Posterior cingulate gyrus (tissue), 11 donors: ENCODE measurements at places on chromosomes 6 and 20.

- no peak for DNase-seq
Observed at GRCh38 chr6:142087950-142088857, 44.5 kb upstream of the GJE1 start.

DNA sequence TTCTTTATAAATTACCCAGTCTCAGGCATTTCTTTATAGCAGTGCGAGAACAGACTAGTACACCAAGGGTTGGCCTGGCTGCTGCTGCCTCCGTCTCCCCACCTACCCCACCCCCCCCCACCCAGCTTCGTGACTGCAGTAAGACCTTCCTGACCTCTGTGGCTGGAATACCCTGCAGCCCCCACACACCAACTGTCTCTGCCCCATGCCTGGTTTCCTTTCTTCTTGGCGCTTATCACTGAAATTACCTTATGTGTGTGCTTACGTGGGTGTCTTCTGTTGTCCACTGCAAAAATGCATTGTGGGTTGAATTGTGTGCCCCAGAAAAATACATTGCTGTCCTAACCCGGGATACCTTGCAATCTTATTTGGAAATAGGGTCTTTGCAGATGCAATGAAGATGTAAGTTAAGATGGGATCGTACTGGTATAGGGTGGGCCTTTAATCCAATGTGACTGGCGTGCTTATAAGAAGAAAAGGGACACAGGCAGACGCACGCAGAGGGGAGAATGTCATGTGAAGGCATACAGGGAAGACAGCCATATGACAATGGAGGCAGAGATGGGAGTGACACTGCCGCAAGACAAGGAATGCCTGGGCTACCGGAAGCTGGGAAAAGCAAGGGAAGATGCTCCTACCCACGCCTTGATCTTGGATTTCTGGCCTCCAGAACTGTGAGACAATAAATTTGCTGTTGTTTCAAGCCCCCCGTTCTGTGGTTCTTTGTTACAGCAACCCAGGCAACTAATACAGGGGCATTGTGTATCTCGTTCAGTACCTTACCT, 15.4 kb downstream of the SYNJ2 start:
- peak; percentile 9 for DNase-seq

DNA sequence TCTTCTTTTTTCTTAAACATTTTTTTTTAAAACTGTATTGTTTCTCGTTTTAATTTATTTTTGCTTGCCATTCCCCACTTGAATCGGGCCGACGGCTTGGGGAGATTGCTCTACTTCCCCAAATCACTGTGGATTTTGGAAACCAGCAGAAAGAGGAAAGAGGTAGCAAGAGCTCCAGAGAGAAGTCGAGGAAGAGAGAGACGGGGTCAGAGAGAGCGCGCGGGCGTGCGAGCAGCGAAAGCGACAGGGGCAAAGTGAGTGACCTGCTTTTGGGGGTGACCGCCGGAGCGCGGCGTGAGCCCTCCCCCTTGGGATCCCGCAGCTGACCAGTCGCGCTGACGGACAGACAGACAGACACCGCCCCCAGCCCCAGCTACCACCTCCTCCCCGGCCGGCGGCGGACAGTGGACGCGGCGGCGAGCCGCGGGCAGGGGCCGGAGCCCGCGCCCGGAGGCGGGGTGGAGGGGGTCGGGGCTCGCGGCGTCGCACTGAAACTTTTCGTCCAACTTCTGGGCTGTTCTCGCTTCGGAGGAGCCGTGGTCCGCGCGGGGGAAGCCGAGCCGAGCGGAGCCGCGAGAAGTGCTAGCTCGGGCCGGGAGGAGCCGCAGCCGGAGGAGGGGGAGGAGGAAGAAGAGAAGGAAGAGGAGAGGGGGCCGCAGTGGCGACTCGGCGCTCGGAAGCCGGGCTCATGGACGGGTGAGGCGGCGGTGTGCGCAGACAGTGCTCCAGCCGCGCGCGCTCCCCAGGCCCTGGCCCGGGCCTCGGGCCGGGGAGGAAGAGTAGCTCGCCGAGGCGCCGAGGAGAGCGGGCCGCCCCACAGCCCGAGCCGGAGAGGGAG, 580 bp downstream of the VEGFA start:
- peak; percentile 47 for DNase-seq

DNA sequence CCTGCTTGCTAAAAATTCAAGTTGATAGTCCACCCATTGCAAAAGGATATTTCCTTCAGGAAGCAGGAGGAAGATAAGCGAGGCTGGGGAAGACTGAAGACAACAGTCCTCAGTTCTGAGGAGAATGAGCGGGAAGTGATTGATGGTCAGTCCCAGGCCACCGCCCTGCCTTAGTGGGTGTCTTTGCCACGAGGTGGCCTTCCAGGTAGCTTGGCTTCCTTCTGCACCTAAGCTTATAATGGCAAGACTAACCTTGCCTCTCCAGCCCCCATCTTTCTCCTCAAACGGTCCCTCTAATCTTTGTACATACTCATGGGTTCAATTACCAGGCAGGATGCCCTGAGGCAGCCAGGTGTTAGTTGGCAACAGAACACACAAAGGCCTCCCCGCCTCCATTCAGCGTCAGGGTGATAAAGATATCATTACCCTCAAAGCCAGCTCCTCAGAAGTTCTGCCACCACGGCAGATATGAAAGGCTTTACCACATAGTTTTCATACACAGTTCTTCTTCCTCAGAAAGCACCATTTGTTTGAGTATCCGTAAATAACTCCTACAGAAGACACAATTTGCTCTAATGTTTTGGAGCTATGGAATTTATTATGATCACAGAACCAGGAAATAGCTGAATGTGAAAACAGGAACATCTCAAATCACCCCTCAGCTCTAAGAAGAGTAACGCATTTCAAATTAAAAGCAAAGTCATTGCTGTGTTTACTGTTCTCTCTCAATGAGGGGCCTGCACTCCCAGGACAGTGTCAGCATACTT, 249.4 kb downstream of the ATXN1 start:
- DNase-seq, result no peak

- peak; percentile 62 for DNase-seq
Observed at GRCh38 chr20:25058051-25058846, at the start of gene ACSS1. ACSS1 (minus strand) TSS chr20:25058139; CDS start chr20:25058102, 37 bp downstream.

GRCh38 chr6:147759093-147759492, 250.6 kb downstream of the SAMD5 start:
- DNase-seq, result no peak

DNA sequence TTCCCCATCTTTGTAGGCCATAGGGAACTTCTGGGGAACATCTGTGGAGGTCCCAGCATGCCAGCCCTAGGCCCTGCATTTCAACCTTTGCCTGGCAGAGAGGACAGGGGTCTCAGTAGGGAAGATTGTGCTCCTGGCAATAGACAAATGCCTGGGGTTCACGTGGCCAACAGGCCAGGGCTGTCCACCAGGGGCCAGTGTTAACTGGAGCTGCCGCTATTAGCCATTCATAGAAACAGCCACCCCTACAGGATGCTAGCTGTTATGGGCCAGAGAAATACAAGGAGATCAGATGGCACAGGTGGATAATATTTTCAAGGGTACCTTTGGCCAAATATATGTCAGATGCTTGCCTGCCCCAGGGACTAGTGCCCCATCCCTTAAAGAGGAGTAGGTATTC, 932.9 kb downstream of the QKI start:
- no peak for DNase-seq

DNA sequence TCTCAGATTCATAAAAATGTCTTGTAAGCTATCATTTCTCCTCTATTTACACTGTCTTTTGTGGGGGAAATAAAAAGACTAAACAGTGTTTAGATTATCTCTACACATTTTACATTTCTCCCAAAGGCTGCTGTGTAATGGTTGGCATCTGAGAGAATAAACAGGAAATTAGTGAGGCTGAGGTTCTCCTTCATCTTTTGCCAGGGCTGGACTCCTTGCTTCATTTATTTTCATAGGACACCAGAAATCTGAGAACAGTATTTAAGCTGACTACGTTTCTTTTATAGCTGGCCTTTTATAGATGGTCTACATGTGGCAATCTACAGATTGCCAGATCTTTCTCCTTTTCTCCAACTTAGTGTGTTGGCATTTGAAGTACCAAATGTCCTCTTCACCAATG, 41.5 kb downstream of the PLCB4 start:
- DNase-seq, result no peak

- DNase-seq, result no peak
Observed at GRCh38 chr6:95143408-95144180, 433.7 kb upstream of the MANEA start.

GRCh38 chr6:23087471-23087870, 518.1 kb downstream of the HDGFL1 start:
- DNase-seq, result no peak

DNA sequence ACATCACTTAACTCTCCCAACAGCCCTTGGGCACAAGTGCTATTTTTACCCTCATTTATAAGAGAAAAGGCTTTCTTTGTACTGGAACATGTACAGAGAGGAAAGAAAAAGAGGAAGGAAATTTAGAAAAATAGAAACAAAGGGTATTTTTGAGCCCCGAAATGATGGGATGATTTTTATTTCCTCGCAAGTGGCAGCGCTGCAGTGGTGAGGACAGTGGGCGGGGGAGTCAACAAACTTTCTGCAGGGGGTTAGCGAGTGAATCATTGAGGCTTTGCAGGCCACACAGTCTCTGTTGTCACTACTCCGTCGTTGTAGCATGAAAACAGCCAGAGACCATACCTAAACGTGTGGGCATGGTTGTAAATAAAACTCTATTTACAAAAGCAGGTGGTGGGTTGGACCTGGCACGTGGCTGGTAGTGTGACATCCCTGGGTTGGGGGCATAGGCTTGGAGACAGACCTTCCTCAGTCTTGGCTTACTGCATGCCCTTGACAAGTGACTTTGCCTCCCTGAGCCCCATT, 25.5 kb upstream of the OCSTAMP start:
- DNase-seq, result no peak

DNA sequence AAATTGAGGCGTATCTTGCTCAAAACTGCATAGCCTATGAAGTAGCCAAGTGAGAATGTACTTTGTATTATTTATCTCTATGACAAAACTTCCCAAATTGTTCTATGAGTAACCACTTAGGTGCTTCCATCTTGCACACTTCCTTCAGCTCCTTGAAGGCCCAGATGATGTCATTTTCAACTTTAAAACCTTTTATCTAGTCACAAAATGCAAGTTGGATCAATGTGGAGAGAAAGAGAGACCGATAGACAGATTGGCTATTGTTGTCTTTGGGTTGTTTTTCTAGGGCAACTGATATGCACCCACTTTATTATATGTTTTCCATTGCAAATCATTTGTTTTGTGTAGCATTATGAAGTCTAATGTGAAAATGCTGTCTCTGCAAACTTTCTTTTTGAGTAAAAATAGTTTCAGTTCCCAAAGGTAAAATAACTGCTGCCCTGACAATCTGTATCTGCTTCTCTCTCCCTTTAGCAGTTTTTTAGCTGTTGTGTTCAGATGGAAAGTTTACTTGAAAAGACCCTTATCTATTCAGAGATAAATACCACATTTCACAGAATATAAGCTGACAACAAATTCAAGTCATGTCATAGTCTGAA, 73.7 kb upstream of the CITED2 start:
- DNase-seq, result no peak

DNA sequence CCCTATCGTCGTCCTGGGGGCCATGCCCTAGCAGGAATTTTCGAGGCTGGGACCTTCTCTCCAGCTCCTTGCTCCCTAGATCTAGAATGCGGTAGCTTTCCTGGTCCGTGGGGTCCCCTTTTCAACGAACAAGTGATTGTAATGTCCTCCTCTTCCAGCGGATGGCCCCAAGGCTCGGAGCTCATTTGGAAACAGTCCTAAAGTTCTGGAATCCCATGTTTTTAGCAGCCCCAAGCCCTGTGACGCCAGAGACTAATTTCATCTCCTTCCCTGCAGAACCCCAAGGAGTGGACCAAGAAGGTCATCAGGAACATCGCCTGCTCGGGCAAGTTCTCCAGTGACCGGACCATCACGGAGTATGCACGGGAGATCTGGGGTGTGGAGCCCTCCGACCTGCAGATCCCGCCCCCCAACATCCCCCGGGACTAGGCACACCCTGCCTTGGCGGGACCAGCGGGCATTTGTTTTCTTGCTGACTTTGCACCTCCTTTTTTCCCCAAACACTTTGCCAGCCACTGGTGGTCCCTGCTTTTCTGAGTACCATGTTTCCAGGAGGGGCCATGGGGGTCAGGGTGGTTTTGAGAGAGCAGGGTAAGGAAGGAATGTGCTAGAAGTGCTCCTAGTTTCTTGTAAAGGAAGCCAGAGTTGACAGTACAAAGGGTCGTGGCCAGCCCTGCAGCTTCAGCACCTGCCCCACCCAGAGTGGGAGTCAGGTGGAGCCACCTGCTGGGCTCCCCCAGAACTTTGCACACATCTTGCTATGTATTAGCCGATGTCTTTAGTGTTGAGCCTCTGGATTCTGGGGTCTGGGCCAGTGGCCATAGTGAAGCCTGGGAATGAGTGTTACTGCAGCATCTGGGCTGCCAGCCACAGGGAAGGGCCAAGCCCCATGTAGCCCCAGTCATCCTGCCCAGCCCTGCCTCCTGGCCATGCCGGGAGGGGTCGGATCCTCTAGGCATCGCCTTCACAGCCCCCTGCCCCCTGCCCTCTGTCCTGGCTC, 48.5 kb downstream of the PYGB start:
- DNase-seq, result no peak

GRCh38 chr6:91213229-91213901, 626.5 kb upstream of the MAP3K7 start:
- DNase-seq, result no peak

GRCh38 chr6:139402876-139403386, 28.5 kb upstream of the CITED2 start:
- no peak for DNase-seq

DNA sequence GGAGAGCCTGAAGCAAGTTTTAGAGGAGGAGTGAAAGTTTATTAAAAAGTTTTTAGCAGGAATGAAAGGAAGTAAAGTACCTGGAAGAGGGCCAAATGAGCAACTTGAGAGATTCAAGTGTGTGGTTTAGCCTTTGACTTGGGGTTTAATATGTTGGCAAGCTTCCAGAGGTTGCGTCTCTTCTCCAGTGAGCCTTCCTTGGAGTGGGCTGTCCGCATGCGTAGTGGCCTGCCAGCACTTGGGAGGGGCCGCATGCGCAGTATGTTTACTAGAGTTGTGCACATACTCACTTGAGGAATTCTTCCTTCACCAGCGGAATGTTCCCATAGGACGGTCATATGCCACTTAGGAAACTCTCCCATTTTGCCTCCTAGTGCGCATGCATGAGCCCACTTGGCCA, 235.2 kb downstream of the ALDH8A1 start:
- DNase-seq, result no peak

DNA sequence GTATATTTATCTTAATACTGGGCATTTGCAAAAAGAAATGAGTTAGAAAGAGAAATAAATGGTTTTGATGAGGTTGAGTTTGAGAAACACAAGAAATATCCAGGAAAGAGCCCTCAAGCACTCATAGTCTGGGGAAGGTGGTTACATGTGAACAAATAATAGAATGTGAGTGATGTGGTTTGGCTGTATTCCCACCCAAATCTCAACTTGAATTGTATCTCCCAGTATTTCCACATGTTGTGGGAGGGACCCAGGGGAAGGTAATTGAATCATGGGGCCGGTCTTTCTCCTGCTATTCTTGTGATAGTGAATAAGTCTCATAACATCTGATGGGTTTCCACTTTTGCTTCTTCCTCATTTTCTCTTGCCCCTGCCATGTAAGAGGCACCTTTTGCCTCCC, 334.1 kb downstream of the COL12A1 start:
- DNase-seq, result no peak

DNA sequence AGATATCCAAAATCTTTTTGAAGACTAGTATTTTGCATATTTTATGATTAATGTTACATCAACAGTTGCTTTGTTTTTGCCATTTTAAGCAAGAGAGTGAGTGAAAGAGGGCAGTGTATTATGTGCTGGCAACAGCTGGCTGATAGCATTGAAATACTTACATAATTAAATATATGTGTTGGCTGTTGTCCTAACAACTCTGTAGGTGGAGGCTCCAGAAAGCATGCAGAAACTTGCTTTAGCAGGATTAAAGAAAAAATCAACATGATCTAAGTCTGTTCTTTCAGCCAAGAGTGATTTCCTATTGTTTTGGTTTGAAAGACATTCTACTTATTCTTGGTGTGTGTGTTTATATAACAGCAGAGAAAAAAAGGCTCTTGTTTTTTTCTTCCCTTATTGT, 127.5 kb downstream of the CDKAL1 start:
- DNase-seq, result no peak
